Mesangial cell (primary cell): ENCODE measurements at places on chromosomes 6 and 20. TPM values are rescaled to one million over a fixed set of nuclear protein-coding genes. Genes with fewer than 3 reads are reported as not detected.

Gene EYA4
- 0.16 and 1.5 TPM in 2 replicates for total RNA-seq

Gene GSTA2
- total RNA-seq = not detected in 2 replicates

Gene PAK5
- not detected in 2 replicates for total RNA-seq

Gene SSTR4
- not detected in 2 replicates for total RNA-seq

Gene ARHGAP40
- total RNA-seq = 1.5 and 3.0 TPM in 2 replicates

Gene LINC00237
- total RNA-seq = not detected in 2 replicates

Gene HEBP2
- 18.6 and 30.6 TPM in 2 replicates for total RNA-seq

Gene FAM209B
- not detected in 2 replicates for total RNA-seq

Gene BPIFB2
- not detected in 2 replicates for total RNA-seq

Gene OVOL2
- not detected in 2 replicates for total RNA-seq

Gene HLA-DQA1
- total RNA-seq = not detected in 2 replicates

Gene TINAG
- total RNA-seq = 0.16 and 4.6 TPM in 2 replicates

Gene LY6G6C
- total RNA-seq = not detected in 2 replicates

Gene VPS16
- 32.4 and 45.8 TPM in 2 replicates for total RNA-seq

Gene KIF3B
- 14.2 and 19.6 TPM in 2 replicates for total RNA-seq
